T-cell (primary cell): ENCODE measurements at places on chromosomes 7 and 10.

DNA sequence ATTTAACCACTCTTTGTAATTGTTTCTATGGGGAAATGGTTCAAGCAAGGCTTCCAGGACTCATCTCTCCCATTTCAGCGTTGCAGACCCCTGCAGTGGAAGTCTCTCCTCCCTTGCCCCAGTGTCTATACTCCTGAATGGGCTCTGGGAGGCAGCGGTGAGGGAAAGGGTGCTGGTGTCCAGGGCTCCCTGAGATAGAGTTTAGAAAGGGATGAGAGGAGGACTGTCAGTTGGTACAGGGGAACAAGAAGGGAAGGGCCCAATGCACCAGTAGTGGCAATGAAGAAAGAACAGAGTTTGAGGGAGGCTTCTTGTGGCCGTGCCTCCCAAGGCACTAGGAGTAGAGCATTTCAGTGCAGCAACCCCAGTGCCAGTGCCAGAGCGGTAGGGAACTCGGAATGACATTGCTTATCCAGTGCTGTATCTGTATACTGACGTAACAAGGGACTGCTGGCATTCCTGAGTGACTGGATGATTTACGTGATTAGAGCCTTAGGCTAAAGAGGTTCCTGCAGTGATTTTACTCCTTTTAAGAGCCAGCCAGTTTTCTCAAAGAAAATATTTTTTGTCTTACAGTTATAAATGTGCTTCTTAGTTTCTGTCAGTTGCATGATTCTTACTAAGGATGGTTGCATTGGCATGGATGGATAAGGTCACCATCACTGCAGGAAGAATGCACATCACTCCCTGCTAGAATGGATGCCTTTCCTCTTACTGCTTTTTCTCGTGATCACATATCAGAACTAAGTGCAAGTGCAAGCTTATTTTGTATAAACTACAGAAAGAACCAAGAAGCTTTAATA lies 28.0 kb downstream of the PRPF18 start:
- no peak overlapping the region for H3K27ac ChIP-seq
- DNase-seq: no peak
- H3K36me3 ChIP-seq: peaks cover 7% of the 10 kb centered on the region
- no peak overlapping the region for H3K4me3 ChIP-seq
- H3K27me3 ChIP-seq: no peaks in the 10 kb centered on the region

DNA sequence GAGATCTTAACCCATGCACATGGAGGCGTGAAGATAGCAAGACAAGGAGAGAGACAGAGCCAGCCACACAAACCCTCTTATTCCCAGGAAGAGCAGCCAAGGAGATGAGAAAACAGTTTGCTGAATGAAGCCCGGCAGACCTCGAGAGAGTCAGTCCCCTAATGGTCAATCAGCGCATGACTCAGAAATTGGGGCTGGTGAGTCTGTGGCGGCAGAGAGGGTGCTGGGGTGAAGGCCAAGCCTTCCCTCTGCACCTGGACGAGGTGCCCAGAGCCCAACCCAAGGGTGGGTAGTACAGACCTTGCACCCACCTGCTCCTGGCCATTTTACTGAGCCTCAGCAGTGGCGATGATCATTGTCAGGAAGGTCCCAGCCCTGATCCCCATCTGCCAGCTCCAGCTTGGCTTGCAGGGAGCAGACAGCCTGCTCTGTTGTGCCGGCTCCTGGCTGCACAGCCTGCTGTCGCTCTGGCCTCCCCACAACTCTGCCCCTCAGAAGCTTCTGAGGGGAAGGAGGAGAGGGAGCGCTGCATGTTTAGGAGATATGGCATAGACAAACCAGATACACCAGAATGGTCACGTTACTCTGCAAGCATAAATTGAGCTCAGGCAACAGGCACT lies 256.6 kb downstream of the RPS24 start:
- H3K27ac ChIP-seq: no peak overlapping the region
- H3K27me3 ChIP-seq: no peaks in the 10 kb centered on the region
- no peaks in the 10 kb centered on the region for H3K36me3 ChIP-seq
- H3K4me1 ChIP-seq: no peaks in the 10 kb centered on the region
- no peak for DNase-seq
- H3K4me3 ChIP-seq: no peak overlapping the region

DNA sequence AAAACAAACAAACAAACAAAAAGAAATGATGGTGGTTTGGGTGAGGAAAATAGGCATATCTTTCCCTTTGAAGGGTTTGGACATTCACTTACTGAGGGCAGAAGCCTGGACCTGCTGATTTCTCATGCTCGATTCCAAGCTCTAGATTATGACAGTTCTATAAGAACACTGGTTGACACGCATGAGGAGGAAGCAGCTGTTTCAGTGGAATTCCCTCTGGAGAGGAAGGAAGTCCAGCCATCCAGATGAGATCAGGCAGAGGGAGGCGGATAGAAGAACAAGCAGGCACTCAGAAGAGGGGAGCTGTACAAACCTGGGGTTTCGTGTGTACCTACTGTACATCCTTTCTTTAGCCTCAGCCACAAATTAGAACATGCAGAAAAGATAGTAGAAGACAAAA lies 691.9 kb downstream of the INHBA start:
- no peaks in the 10 kb centered on the region for H3K27me3 ChIP-seq
- no peaks in the 10 kb centered on the region for H3K4me1 ChIP-seq

DNA sequence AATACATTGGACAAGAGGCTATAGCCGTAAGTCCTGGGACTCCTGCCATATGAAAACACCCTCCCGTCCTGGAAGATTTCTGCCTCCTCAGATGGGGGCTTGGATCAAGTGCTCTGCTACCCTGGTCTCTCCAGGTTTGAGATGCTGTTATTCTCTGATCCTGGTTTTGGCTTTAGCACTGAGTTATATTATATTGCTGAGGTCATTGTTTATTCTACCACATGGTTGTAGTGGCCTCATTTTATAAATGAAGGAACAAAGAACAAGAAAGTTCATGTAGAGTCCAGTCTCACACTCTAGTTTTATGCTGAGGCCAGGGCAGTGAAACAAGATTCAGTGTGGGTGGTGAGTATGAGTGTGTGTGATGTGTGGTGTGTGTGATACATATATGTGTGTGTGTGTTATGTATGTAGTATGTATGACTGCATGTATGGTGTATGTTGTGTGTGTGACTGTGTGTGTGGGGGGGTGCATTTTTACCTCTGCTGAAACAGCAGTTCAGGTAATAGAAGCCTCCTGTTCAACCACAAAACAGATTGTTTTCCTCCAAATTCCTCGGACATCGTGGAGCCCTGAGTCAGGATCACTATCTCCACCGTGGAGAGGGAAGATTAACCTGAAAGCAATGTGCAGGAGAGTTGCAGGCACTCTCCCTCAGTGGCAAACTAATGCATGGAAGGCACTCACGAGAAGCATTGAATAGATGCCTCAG lies 80.7 kb downstream of the C7orf25 start:
- no peak overlapping the region for H3K27ac ChIP-seq
- H3K4me1 ChIP-seq: no peaks in the 10 kb centered on the region
- no peak for DNase-seq
- H3K36me3 ChIP-seq: no peaks in the 10 kb centered on the region
- no peak overlapping the region for H3K4me3 ChIP-seq
- no peaks in the 10 kb centered on the region for H3K27me3 ChIP-seq

GRCh38 chr7:27359181-27360125 lies 116.9 kb downstream of the EVX1 start:
- no peak overlapping the region for H3K27ac ChIP-seq
- DNase-seq: no peak
- no peaks in the 10 kb centered on the region for H3K27me3 ChIP-seq
